MG63 (cell line): ENCODE measurements at places on chromosomes 12 and 14. TPM values are rescaled to one million over a fixed set of nuclear protein-coding genes. Genes with fewer than 3 reads are reported as not detected.

The OR4K1 gene
- not detected in 2 replicates for total RNA-seq

The FLVCR2 gene
- total RNA-seq: 0.43 and 0.72 TPM in 2 replicates

The CDKN3 gene
- 53.7 and 266 TPM in 2 replicates for total RNA-seq

The KRT6C gene
- total RNA-seq: not detected in 2 replicates

- no peak for DNase-seq
Observed at GRCh38 chr12:93984005-93984404, 164.4 kb upstream of the PLXNC1 start.

DNA sequence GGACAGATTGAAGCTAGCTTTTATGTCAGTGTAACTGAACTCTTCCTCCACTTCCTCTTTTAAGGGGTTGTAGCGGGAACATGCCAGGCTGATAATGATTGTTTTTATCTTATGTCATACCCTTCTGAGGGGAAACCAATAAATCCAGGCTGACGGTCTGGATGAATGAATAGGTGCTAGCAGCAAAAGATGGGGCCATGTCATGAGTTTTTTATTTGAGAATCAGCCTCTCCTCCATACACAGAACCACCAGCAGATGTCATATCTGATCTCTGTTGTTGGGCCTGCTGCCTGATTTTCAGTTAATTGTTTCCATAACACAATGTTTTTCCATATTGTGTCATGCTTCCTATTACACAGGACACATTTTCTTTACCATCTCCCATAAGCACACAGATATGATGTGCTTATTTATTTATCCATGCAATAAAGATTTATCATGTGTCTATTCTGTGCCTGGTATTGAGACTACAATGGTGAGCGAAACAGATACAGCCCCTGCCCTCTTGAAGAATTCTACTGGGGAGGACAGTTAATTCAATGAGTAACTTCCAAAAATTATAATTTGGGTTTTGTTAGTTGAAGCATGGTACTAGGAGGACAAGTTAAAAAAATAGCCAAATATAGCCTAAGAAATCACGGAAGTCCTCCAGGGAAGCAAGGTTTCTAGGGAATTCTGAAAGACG, 33.6 kb upstream of the CRY1 start:
- DNase-seq: no peak
